Activated CD8-positive, alpha-beta memory T cell treated with anti-CD3 and anti-CD28 coated beads for 1 hour (primary cell): ENCODE measurements at places on chromosomes 1 and 21.

DNA sequence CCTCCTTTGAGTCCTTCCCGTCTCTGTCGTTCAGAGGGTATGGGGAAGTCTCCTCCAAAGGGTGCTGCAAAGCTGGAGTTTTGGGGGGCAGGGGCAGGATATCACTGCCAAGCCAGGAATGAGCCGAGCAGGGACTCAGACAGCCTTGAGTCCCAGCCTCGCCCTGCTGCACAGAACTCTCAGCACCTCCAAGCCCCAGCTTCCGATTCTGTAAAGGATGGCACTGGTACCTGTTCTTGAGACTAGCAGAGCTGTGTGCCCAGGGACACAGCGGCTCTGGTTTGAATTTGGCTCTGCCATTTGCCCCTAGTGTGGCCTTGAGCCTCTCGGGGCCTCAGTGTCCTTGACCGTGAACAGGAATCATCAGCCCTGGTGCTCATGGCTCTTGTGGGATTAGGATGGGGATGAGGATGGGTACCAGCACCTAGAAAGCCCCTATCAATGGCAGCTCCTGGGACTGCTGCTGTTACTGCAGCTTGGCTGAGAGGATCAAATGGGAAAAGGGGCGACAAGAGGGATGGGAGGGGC is 1.5 kb upstream of the FBLIM1 start:
- DNase-seq, result no peak

DNA sequence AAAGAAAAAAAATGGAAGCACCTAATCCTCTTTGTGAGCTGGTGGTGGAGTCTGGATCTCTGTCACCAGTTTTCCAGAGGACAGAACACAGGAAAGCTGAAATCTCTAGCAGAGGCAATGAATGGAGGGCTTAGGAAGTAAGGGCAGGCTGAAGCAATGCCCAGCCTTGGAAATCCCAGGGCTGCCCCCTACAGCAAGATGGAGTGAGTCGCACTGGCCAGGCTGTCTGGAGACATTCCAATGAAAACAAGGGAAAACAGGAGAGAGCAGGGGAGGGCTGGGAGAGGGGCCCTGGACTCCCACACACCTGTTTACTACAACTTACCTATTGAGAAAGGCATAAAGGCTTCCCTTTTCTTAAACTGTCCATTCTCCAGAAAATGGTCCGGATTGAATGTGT is 25.9 kb downstream of the CYP2J2 start:
- no peak for DNase-seq

DNA sequence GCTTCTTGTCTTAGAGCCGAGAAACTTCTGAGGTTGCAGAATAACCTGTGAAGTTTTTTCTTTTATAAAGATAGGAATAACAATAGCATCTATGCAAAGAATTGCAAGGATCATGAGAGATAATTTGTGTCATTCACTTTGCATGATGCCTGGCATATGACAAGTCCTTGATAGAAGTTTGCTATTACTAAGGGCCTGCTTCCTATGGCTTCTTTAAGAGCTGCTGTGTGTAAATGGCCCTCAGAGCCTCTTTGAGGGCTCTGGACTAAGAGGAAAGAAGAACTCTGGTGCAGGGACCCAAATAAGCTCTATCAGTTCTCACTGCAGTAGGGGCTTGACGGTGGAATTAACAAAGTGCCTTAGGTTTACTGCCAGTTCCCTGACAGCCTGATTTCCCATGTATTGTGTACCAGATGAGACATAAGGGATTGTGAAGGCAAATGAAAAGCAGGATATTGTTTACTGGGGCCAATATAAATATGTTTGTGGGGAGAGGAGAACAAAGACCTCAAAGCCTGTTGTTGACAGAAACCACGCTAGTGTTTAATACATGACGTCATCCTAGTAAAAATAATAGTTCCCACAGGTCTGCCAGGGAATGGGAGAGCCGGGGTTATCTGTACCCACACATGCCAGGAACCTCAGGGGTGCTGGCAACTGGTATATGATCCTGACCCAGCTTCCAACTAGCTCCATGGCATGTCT is 131.2 kb upstream of the UBE2U start:
- no peak for DNase-seq

GRCh38 chr21:26659182-26659581 is 86.1 kb upstream of the CYYR1 start:
- no peak for DNase-seq

- no peak for DNase-seq
Measured at GRCh38 chr1:232534552-232535517, 95.1 kb downstream of the SIPA1L2 start.
